DND-41 (cell line): ENCODE measurements at places on chromosomes 6 and 20.
A peak's percentile ranks its signal among the peaks of the same experiment; 100 is the strongest.

- no peaks in the 10 kb centered on the region for H3K36me3 ChIP-seq
- no peaks in the 10 kb centered on the region for H3K27me3 ChIP-seq
- DNase-seq, result peak; percentile 66
- H3K4me3 ChIP-seq, result no peak overlapping the region; the same call in 1 of the 2 replicates
- H3K27ac ChIP-seq, result peak overlapping the region; percentile 70
Measured at GRCh38 chr6:148758492-148758891, 11.7 kb downstream of the UST start.

DNA sequence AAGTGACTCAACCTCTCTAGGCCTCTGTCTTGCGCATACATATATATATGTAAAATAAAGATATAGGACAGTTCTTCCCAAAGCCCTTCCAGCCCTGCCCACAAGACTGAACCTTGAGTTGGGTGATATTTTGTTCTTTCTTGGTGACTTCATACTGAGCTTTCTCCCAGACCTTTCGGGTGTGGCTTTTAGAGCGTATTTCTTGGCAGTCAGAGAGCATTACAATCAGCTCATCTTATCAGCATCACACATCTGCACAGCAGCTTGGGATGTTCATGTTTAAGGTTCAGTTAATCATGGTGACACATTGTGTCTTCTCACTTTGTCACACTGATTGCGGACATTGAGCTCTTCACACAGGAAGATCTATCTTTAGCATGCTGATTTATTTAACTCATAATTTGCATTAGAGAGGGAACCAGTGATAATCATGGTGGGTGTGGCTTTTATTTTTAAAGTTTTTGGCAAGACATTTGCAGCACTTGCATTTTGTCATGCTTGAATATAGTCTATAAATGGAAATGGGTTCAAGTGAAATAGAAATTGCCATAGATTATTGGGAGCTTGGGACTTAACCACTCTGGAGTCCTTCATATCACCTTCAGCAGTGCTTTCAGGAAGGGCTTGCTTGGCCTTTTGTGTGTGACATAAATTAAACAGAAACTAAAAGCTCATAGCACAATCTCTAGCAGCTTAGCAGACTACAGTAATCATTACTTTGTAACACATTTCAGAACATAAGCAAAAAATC, 8.3 kb downstream of the KIF3B start:
- no peak overlapping the region for H3K27ac ChIP-seq
- no peak overlapping the region for H3K4me3 ChIP-seq
- no peaks in the 10 kb centered on the region for H3K27me3 ChIP-seq
- DNase-seq, result peak; percentile 20
- peaks cover 8% of the 10 kb centered on the region; the same call in 1 of the 2 replicates for H3K36me3 ChIP-seq
- H3K4me1 ChIP-seq, result no peaks in the 10 kb centered on the region

- H3K4me3 ChIP-seq, result no peak overlapping the region
- no peaks in the 10 kb centered on the region for H3K4me1 ChIP-seq
- peaks cover 9% of the 10 kb centered on the region for H3K27me3 ChIP-seq
- H3K27ac ChIP-seq, result no peak overlapping the region
- no peak for DNase-seq
Measured at GRCh38 chr20:61307686-61308476, 55.8 kb downstream of the CDH4 start.

GRCh38 chr6:41453244-41453643, 92.9 kb upstream of the FOXP4 start:
- H3K4me1 ChIP-seq, result no peaks in the 10 kb centered on the region
- no peak for DNase-seq
- no peaks in the 10 kb centered on the region for H3K36me3 ChIP-seq
- H3K4me3 ChIP-seq, result no peak overlapping the region

DNA sequence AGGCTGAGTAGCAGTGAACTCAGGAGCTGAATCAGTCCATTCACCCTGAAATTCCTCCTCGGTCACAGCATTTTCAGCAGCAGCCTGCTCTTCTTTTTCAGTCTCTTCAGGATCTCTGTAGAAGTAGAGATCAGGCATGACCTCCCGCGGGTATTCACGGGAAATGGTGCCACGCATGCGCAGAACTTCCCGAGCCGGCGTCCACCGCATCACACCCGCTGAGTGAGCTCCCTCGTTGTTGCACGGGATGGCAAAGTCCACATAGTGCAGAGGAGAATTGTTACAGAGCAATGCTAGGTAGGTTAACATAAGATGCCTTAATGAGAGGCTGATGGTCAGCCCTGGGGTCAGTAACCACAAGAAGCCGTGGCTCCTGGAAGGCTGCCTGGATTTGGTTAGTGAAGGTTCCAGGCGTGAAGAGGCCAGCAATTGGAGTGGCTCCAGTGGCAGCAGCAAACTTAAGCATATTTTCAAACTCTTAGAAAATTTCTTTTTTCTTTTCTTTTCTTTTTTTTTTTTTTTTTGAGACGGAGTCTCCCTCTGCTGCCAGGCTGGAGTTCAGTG, 113.5 kb upstream of the HDAC2 start:
- H3K27ac ChIP-seq, result no peak overlapping the region
- no peaks in the 10 kb centered on the region for H3K27me3 ChIP-seq
- no peaks in the 10 kb centered on the region for H3K4me1 ChIP-seq

DNA sequence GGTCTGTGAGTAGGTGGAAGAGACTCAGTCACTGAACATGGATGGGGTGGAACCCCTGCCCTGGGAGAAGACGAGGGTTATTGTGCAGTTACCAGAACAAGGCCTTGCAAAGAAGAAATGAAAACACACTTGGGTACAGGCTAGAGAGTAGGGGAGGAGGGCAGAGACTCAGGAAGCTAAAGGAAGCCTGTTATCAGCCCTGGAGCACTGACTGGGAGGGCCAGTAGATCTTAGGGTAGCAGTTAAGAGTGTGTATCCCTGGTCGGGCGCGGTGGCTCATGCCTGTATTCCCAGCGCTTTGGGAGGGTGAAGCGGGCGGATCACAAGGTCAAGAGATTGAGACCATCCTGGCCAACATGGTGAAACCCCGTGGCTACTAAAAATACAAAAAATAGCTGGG, 74.4 kb downstream of the SASH1 start:
- H3K4me1 ChIP-seq, result no peaks in the 10 kb centered on the region
- H3K36me3 ChIP-seq, result no peaks in the 10 kb centered on the region
- H3K4me3 ChIP-seq, result no peak overlapping the region

- H3K4me1 ChIP-seq, result peaks cover 12% of the 10 kb centered on the region
- H3K4me3 ChIP-seq, result no peak overlapping the region
- H3K36me3 ChIP-seq, result no peaks in the 10 kb centered on the region; the same call in 1 of the 2 replicates
- no peak for DNase-seq
- no peak overlapping the region for H3K27ac ChIP-seq
- no peaks in the 10 kb centered on the region for H3K27me3 ChIP-seq
Measured at GRCh38 chr6:85685713-85686112, 43.0 kb upstream of the SYNCRIP start.

DNA sequence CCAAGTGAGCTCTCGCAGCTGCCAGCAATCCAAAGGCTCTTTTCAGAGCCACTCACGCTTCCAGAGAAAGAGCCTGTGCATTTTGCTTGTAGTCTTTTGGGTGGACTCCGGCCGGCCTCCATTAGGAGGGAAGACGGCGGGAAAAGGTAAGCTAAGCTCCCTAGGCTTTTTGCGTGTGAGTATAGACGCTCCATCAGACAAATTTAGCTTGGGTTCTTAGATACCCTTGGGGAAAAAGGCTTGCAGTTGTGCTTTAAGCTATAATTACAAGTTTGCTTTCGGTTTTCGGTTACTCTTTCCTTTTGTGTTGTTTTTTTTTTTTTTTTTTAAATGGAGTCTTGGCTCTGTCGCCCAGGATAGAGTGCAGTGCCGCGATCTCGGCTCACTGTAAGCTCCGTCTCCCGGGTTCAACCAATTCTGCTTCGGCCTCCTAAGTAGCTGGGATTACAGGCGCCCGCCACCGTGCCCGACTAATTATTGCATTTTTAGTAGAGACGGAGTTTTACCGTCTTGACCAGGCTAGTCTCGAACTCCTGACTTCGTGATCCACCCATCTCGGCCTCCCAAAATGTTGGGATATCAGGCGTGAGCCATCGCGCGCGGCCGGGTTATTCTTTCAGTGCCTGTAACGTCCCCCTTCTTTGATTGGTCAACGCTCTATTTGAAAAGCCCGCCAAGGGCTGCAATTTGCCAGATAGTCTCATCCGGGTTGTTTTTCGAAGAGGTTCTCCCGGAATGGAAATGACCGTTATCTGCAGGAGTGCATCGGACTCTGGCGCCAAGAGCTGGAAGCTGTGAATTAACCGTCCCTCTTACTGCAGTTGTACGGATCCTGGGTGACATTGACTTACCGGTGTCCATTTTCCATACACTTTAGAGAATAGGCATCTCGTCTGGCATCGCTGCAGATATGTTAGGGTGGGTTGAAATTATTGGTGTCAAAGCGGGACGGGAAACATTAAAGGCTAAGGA, 18.1 kb downstream of the OR2B2 start:
- DNase-seq, result peak; percentile 89
- H3K4me3 ChIP-seq, result peak overlapping the region; percentile 73

GRCh38 chr6:36333931-36334725, 2.6 kb downstream of the BNIP5 start:
- peaks cover 7% of the 10 kb centered on the region for H3K27me3 ChIP-seq
- H3K4me1 ChIP-seq, result no peaks in the 10 kb centered on the region
- no peak overlapping the region for H3K27ac ChIP-seq
- no peak overlapping the region for H3K4me3 ChIP-seq
- no peak for DNase-seq

DNA sequence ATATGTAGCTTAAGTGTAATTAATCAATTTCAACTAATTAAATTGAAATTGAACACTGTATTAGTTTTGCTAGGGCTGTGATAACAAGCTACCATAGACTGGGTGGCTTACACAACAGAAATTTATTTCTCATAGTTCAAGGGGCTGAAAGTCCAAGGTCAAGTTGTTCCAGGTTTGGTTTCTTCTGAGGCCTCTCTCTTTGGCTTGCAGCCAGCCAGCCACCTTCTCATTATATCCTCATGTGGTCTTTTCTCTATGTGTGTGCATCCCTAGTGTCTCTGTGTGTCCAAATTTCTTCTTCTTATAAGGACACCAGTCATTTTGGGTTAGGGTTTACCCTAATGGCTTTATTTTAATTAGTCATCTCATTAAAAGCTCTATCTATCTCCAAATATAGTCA, 611.7 kb downstream of the UTRN start:
- no peaks in the 10 kb centered on the region for H3K4me1 ChIP-seq
- DNase-seq, result no peak
- H3K36me3 ChIP-seq, result no peaks in the 10 kb centered on the region
- H3K4me3 ChIP-seq, result no peak overlapping the region
- no peak overlapping the region for H3K27ac ChIP-seq

GRCh38 chr6:138222901-138223546, 4.7 kb upstream of the PBOV1 start:
- no peaks in the 10 kb centered on the region for H3K4me1 ChIP-seq
- no peak for DNase-seq
- peaks cover 8% of the 10 kb centered on the region for H3K27me3 ChIP-seq

GRCh38 chr6:25601800-25602673, 50.0 kb upstream of the SCGN start:
- no peaks in the 10 kb centered on the region for H3K36me3 ChIP-seq
- no peak overlapping the region for H3K27ac ChIP-seq
- no peak overlapping the region for H3K4me3 ChIP-seq

DNA sequence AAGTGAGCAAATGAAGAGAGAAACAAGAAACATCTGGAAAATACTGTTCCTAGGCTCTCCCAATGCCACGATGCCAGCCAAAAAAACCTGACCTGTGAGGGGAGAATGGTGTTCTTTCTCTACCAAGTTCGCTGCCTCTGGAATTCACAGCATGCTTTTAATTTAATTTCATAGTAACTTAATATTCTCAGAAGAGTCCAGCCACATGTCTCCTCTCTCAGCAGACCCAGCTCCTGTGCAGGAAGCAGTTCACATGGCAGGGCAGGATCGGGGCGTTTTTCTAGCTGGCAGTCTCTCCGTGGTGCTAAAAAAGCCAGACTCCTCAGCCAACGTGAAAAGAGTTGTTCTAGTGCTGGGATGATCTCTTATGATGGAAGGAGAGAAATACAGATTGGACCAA, 57.5 kb downstream of the BFSP1 start:
- no peaks in the 10 kb centered on the region for H3K27me3 ChIP-seq
- no peaks in the 10 kb centered on the region for H3K4me1 ChIP-seq
- no peak for DNase-seq
- H3K27ac ChIP-seq, result no peak overlapping the region

DNA sequence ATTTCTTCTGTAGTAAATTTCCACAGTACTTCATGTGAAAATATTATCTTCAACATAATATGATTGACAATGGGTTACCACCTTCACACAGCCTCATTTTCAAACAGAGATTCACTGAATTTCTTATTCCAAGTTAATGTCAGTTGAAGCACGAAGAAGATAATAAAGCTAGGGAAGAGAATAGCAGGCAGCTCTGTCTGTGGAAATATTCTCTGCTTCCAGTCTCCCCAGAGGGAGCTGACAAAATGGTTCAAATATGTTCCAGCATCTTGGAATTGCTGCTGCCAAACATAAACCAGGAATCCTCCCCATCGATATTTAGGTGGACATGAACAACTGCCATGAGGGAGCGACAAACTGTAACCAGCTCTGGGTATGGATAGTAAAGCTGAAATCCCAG, 224.8 kb downstream of the GJA1 start:
- DNase-seq, result no peak
- no peak overlapping the region for H3K4me3 ChIP-seq
- H3K4me1 ChIP-seq, result peaks cover 3% of the 10 kb centered on the region; the same call in 1 of the 2 replicates
- no peaks in the 10 kb centered on the region for H3K27me3 ChIP-seq

GRCh38 chr20:59816146-59816738, 117.2 kb downstream of the SYCP2 start:
- no peak overlapping the region for H3K27ac ChIP-seq
- no peaks in the 10 kb centered on the region for H3K4me1 ChIP-seq
- DNase-seq, result no peak
- no peak overlapping the region for H3K4me3 ChIP-seq
- no peaks in the 10 kb centered on the region for H3K36me3 ChIP-seq

GRCh38 chr6:163741743-163742363, 327.3 kb downstream of the QKI start:
- no peak for DNase-seq
- no peaks in the 10 kb centered on the region for H3K36me3 ChIP-seq
- H3K4me1 ChIP-seq, result no peaks in the 10 kb centered on the region
- H3K27ac ChIP-seq, result no peak overlapping the region
- H3K27me3 ChIP-seq, result no peaks in the 10 kb centered on the region
- no peak overlapping the region for H3K4me3 ChIP-seq

- H3K27ac ChIP-seq, result no peak overlapping the region
- DNase-seq, result no peak
- H3K36me3 ChIP-seq, result no peaks in the 10 kb centered on the region
- H3K27me3 ChIP-seq, result no peaks in the 10 kb centered on the region
Measured at GRCh38 chr20:4138056-4138455, 122.7 kb upstream of the RNF24 start.

DNA sequence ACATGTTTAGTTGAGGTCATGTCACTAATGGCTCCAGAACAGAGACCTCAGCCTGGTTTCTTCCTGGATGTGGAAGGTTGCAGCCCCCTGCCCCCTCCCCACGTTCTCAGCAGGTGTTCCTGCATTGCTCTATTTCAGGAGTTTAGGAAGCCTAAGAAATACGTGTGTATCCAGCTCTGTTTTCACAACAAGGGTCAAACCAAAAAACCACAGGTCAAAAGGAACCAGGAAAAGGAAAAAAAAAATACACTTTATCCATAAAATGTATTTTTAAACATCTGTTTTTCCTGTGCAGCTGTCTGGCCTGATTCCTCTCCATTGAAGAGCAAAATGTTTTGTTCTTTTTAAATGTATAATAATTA, 107.9 kb upstream of the PLEKHG1 start:
- H3K27ac ChIP-seq, result no peak overlapping the region
- H3K4me3 ChIP-seq, result no peak overlapping the region
- no peak for DNase-seq
- H3K36me3 ChIP-seq, result no peaks in the 10 kb centered on the region

GRCh38 chr20:1331101-1331500, 2.2 kb upstream of the SDCBP2 start:
- no peak for DNase-seq
- no peaks in the 10 kb centered on the region for H3K27me3 ChIP-seq
- peaks cover 60% of the 10 kb centered on the region for H3K36me3 ChIP-seq
- no peak overlapping the region for H3K27ac ChIP-seq
- H3K4me3 ChIP-seq, result no peak overlapping the region
